CD4-positive, alpha-beta T cell treated with Interleukin-15 for 1 hour (primary cell): ENCODE measurements at places on chromosomes 7 and 10.

DNA sequence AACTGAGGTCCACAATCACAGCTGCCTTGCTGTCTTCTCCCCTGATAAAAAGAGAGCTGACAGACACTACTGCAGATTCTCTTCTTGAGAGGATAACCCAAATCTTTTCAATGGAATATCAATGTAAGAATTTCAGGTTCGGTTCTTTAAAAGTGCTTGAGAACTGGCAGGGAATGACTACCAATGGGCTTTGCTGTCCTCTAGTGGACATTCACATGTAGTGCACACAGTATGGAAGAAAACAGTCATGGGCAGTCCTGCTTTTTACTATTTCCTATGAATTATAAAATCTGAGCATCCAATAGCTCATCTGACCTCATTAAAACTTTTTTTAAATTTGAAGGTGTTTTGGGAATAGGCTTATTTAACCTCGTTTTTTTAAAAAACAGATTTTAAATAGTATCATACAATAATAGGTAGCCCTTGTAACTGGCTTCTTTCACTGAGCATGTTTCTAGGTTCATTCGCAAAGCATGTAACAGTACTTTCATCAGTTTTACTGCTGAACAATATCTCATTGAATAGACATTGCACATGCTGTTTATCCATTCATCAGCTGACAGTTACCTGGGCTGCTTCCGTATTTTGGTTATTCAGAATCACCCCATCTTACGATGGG is 18.3 kb downstream of the FZD9 start:
- no peak for DNase-seq

DNA sequence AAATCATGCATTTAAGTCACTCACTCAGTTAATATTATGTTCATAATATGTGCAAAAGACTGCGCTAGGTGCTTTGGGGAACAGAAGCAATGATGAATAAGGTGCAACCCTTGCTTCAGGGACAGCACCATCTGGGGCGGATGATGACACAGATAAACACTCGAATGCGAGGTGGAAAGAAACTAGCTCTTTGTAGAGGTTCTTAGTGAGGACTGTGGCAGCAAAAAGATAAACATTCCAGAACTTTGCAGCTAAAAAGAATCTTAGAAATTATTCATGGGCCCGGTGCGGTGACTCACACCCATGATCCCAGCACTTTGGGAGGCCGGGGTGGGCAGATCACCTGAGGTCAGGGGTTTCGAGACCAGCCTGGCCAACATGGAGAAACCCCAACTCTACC is 29.8 kb upstream of the CHST15 start:
- no peak for DNase-seq

DNA sequence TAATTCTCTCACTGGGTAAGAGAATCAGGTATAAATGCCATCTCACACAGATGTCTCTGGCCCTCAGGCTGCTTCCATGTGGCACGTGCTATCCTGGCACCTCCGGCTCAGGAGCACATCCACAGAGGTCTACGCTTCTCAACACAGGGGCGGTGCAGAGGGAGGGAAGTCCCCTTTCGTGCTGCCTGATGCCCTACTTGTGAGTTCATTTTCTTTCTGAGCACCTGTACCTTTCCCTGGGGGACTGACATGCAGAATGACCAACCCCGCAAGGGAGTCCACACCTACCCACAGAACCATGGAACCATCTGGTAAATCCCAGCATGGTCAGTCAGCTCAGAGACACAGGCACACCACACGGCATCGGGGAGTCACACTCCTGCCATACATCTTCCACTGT is 99.0 kb upstream of the SAMD8 start:
- no peak for DNase-seq

- DNase-seq: no peak
Observed at GRCh38 chr7:106177738-106178592, 65.9 kb upstream of the SYPL1 start.

DNA sequence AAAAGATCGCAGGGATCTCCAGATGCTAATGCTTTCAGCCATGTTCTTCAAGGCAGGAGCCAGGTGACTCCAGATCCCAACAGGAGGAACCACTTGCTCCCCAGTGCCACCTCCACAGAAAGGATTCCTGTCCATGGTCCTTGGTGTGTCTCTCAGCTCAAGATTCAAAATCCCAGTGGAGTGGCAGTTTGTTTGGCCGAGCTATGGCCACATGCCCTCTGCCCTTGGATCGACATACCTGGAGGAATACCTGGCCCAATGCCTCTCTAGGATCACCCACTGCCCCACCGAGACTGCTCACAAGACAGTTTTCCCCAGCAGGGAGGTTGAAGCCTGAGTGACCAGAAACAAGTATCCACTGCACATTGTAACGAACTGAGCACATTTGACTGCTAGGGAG is 3.9 kb upstream of the GPRIN2 start:
- no peak for DNase-seq

- DNase-seq: no peak
Observed at GRCh38 chr7:131897016-131897789, 340.8 kb upstream of the PODXL start.

GRCh38 chr10:62092301-62093030 is 176.2 kb downstream of the RTKN2 start:
- DNase-seq: no peak

GRCh38 chr7:92639966-92640365 is 49.8 kb upstream of the FAM133B start:
- DNase-seq: no peak
